ENCODE measurements at places on chromosomes 2 and 18.

DNA sequence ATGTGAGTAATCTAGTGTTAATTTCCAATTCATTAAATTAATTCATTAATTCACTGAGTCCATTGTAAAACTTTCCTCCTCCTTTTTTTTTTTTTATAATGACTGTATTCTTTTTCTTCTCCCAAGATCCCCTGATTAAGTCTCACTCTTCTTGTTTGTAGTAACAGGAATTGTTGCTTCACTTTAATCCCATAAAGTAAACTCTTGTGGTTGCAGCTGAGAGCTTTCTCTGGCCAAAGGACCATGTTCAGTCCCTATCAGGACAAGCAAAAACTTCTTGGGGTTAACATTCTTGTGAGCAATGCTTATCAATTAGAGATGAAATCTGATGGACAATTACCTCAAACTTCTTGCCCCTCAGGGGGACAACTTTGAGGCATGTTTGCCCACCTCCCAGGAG lies 400.2 kb upstream of the SPHKAP start:
- DNase-seq, result no peak

DNA sequence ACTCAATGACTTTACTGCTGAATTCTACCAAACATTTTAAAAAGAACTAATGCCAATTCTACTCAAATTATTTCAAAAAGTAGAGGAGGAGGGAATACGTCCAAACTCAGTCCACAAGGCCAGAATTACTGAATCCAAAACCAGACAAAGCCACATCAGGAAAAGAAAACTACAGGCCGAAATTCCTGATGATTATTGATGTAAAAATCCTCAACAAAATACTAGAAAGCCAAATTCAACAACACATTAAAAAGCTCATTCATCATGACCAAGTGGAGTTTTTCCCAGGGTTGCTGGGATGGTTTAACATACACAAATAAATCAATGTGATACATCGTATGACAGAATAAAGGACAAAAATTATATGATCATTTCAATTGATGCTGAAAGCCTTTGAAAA lies 103.9 kb upstream of the UBE2E3 start:
- DNase-seq, result no peak

- DNase-seq, result no peak
Observed at GRCh38 chr2:123073956-123074355, 951.1 kb upstream of the CNTNAP5 start.

DNA sequence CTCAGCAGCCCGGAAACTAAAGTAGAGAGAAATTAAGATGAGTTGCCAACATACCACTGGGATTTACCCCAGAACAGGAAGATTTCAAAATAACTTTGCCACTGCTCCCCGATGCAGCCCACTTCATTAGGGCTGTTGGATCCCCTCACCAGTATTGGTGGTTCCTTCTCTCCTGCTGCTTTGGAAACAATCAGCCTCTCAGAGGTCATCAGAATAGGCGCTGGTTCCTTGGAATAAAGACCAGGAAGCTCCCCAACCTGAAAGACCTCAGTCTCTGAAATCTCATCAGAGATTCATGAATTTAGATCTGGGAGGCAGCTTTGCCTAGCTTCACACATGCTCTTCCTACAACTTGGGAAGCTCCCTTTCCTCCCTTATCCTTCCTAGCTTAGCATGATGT lies 332.4 kb downstream of the STK39 start:
- no peak for DNase-seq

GRCh38 chr18:77130229-77131099 lies 2.1 kb downstream of the MBP start:
- no peak for DNase-seq

DNA sequence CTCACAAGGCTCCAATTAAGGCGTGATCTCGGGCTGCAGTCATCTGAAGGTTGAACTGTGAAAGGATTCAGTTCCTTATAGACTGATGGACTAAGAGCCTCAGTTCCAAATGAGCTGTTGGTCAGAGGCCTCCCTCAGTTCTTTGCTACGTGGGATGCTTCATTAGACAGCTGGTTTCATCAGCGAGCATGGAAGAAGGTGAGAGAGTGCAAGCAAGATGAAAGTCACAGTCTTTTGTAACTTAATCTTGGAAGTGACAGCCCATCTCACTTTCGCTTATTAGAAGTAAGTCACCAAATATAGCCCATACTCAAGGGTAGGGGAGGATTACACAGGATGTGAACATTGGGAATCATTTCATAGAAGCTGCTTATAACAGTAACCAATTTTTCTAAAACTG lies 26.8 kb downstream of the PPP1CB start:
- no peak for DNase-seq

GRCh38 chr18:6627645-6628044 lies 101.9 kb upstream of the ARHGAP28 start:
- no peak for DNase-seq

GRCh38 chr18:3114451-3114850 lies 101.5 kb upstream of the LPIN2 start:
- DNase-seq, result no peak

DNA sequence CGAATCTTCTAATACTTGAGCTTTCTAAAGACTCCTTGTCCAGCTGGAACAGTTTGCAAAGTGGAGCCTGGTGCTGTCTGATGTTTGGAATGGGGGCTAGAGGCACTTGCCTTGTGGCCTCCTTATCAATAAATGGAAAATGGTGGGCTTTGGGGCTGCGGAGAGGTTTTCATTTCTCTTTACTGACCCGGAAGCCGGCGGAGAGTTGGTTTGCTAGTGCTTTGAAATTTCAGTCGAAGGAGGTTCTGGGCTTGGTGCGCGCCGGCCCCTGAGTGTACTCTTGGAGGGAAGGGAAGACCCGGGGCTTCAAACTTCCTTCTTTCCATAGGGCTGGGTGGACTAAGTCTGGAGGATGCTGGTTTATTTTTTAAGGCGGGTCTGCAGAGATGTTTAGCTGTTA lies 714 bp downstream of the RPIA start:
- DNase-seq, result no peak

GRCh38 chr2:58866040-58866439 lies 624.9 kb upstream of the FANCL start:
- DNase-seq, result no peak

GRCh38 chr2:168639441-168639898 lies 163.0 kb upstream of the NOSTRIN start:
- no peak for DNase-seq

DNA sequence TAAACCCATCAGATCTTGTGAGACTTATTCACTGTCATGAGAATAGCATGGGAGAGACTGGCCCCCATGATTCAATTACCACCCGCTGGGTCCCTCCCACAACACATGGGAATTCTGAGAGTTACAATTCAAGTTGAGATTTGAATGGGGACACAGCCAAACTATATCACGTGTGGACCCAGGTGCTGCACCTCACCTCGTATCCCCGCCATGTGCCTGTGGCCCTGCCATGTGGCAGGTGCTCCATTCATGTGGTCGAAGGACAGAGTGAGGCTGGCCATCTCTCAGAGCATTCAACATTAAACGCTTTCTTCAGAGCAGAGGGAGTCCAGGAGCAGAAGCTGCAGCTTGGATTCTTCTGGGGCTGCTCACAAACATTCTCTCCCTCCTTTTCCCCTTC lies 32.3 kb downstream of the MROH2A start:
- no peak for DNase-seq

- no peak for DNase-seq
Observed at GRCh38 chr2:61287254-61287653, 125.3 kb downstream of the C2orf74 start.

- DNase-seq, result no peak
Observed at GRCh38 chr18:21069468-21069867, 42.1 kb downstream of the ROCK1 start.

DNA sequence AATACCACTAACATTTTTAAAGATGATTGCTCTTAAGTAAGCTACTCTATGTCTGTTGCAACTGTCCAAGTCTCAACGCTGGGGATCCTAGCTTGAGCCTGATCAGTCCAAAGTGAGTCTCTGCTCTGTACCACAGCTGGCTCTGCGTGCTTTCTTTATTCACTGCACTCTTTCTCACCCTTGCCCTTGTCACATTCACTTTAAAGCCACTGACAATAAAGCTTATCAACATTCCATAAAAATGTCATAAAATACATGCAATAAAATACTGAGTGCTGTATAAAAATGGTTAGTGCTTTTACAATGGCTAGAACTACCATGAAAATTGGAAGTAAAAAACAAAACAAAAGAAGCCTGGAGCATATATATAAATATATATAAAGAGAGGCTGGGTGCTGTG lies 45.5 kb upstream of the LRRTM4 start:
- no peak for DNase-seq

DNA sequence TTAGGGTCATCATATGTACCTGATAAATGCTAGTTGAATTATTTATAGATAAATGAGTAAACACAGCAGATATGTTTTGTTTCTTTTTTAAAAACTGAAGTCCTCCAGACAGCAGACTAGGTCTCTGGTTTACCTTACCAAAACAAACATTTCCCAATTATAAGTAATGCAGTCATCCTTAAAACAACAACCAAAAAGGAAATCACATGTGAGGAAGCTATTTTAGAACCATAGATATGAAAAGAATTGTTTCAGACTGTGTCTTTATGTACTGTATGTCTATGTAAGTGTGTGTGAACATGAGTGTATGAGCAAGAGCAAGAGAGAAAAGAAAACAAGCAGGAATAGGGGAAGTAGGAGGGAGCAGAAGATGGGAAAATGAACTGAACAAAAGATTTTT lies 441.0 kb downstream of the CPS1 start:
- no peak for DNase-seq

GRCh38 chr18:45399643-45400042 lies 215.6 kb upstream of the SLC14A2 start:
- DNase-seq, result no peak

DNA sequence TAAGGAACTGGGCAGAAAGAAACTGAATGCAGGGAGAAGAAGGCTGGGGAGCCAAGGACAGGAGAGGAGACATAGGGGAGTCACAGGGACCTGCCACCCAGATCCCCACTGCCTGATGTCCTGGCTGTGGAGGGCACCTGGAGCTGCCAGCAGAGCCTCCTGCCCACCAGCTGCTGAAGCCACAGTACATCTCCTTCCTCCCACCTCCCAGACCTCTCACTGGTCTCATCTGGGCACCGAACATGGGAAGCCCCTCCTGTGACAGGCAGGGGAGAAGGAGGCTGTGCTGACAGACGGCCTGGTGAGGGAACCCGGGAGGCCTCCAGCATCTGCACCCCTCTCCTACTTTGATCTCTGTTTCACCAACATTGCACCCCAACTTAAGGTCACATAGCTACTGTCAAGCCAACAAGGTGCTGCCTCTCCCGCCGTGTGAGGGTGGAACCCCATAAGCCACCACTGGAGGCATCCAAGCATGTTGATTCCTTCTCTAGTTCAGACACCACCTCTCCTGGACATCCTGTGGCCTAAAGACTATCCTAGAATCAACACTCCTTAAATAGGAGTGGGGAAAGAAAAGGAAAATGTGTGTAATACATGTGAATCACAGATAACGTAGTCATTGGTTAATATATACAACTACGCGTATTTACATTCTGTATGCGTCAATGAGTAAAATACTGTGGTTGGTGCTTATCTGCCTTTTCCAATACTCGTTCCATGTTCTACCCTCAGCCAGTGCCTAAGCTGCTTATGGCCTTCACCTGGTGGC lies 3.5 kb upstream of the RNPEPL1 start:
- DNase-seq, result no peak

DNA sequence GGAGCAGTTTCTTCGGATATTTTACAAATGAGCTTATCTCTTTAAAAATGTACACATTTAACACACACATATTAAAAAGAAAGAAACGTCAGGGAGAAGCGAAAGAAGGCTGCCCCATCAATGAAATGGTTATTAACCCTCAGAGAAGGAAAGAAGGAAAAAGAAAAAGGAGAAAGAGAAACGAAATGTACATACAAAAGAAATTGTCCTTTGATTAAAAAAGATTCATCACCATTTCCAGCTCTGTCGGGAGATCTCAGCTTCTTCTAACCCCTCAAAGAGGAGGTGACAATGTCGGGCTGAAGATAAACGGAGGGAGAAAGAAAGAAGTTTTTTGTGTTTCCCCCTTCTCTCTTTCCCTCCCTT lies 1.5 kb downstream of the IKZF2 start:
- no peak for DNase-seq

GRCh38 chr2:205834796-205835195 lies 152.5 kb downstream of the NRP2 start:
- no peak for DNase-seq

DNA sequence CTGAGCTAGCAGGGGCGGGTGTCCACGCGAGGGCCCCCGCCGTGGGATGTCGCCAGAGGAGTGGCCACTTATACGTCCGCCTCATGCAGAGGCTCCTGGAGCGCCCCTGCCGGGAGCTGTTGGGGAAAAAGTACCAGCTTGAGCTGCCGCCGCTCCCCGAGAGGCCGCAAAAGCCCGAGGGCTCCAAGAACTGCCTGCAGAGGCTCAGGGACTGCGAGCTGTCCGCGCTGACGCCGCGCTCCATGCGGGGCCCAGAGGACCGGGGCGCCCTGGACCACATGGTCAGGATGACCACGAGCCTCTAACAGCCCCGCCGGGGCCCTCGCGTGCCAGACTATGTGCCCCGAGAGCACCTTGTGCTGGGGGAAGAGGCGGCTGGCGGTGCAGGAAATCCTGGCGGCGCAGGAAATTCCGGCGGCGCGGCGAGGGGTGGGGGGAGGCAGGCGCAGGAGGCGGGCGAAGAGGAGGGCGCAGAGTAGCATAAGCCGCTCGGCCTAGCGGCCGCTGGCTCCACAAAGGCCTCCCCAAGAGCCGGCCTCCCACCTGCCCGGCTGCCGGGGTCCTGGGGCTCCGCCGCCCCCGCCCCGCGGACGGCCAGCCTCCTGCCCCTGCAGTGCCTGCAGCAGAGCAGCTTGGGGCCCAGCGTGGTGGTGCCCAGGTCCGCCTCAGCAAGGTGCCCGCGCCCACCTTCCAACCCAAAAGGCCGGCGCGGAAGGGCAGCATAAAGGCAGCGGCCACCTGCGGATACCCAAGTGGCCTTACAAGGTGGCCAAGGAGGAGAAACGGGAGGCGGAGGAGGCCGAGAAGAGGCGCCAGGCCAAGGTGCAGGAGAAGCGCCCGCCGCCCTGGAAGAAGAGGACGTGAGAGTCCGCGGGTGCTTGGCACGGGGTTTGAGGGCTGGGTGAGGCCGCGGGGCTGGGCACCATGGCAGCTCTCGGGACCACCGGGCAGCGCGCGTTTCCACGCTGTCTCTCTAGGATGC lies 42.1 kb upstream of the TRIM43B start:
- DNase-seq, result peak; percentile 66

GRCh38 chr2:176187899-176188773 lies at the start of gene HOXD1:
TSS of gene HOXD1 (plus strand) at chr2:176188668. CDS start at chr2:176188802, 134 bp downstream.
- peak; percentile 79 for DNase-seq

DNA sequence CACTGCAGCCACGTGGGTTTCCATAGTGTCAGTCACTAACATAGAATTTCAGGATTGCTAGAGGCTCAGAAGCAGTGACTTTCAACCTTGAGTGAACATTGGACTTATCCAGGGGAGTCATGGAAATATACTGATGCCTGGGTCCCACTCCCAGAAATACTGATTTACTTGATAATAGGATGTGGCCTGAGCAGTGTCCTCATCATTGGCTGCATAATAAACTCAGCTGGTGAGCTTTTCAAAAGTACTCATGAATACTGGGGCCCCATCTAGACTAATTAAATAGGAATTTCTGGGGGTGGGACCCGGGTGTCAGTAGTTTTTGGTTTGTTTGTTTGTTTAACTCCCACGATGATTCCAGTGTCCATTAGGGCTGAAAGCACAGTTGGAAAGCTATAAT lies 141.4 kb downstream of the COL4A4 start:
- DNase-seq, result no peak

- DNase-seq, result no peak
Observed at GRCh38 chr18:76425146-76426131, 69.6 kb downstream of the ZNF516 start.
